ENCODE measurements at places on chromosomes 12 and 14.

- DNase-seq = no peak
These were observed 479.7 kb upstream of the RGS6 start for GRCh38 chr14:71452539-71452938.

DNA sequence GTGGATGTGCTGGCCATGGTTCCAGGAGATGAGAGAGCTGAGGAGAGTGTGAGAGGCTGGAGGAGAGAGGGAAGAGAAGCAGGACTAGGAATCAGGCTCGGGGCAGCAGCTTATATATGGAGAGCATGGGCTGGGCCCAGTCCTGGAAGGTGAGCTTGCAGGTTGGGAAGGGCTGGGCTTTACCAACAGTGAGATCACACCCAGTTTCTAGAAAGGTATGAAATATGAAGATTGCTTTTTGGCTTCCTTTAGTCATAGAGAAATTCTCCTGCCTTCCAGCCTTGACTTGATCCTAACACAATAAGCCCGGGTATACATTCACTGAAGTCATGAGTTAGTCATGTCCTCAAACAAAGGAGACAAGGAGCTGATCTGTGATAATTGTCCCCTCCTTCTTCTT, at the start of gene KRT6A:
Gene KRT6A, minus strand, starts transcription at position 86 of the 400 bp plus-strand sequence. Its CDS starts 69 bp downstream, at position 17.
- DNase-seq = no peak

GRCh38 chr12:110836291-110836690, 10.5 kb upstream of the CCDC63 start:
- DNase-seq = no peak

- DNase-seq = no peak
These were observed 59.6 kb downstream of the CACNA1C start for GRCh38 chr12:2112401-2112800.

DNA sequence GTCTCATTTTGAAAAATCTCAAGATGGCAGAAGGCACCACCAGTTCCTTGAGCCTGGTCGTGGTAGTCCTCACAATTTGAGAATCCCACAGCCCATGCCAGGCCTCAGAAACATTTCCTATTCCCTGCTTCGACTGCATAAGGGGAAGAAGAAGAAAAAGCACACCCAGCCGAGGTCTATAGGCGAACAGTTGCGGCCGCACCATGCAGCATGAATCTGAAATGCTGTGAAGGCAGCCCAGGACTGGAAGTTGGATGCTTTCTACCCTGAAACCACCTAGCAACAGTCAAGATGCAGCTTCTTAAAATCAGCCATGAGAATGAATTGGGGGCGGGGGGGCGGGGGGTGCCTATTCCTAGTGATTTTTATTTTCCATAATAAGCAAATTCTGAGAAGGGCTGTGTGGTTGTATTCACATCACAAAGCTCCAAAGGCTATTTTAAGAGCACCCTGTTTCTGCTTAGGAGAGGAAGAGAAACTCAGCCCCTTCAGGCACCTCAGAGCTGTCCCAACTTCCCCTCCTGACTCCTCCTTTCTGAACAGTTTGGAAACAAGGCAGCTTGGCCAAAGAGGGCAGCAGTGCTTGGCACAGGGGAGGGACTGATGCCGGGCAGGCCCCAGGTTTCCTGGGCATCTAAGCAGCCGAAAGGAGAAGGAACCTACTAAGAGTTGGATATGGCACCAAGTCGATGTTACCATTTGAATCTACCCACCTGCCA, 172.5 kb upstream of the FOXN3 start:
- no peak for DNase-seq

- peak; percentile 31 for DNase-seq
These were observed 221.8 kb upstream of the SSTR1 start for GRCh38 chr14:37985826-37986470.

GRCh38 chr12:3991798-3992580, 118.8 kb upstream of the PARP11 start:
- no peak for DNase-seq

GRCh38 chr12:1794440-1795090, 25.8 kb upstream of the LRTM2 start:
- DNase-seq = no peak

DNA sequence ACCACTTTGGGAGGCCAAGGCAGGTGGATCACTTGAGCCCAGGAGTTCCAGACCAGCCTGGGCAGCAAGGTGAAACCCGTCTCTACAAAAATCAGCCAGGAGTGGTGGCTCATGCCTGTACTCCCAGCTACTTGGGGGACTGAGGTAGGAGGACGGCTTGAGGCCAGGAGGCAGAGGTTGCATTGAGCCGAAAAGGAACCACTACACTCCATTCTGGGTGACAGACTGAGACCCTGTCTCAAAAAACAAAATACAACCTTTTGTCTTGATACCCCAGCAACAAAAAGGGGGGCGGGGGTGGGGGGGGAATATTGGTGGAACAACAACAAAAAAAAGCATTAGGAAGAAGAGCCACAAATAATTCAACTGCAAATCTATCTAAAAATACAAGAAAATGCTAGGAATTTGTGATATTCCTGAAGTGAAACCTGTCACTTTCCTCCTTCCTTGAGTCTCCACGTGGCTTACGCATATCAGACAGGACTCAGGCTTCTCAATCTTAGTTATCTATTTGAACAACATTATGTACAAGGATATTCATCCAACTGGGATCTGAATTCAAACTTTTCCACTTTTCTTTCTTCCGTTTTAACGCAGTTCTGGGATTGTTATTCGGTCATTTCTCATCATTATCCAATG, 1.3 kb downstream of the R3HDM2 start:
- no peak for DNase-seq

GRCh38 chr14:37230551-37231194, 32.9 kb downstream of the MIPOL1 start:
- peak; percentile 39 for DNase-seq

DNA sequence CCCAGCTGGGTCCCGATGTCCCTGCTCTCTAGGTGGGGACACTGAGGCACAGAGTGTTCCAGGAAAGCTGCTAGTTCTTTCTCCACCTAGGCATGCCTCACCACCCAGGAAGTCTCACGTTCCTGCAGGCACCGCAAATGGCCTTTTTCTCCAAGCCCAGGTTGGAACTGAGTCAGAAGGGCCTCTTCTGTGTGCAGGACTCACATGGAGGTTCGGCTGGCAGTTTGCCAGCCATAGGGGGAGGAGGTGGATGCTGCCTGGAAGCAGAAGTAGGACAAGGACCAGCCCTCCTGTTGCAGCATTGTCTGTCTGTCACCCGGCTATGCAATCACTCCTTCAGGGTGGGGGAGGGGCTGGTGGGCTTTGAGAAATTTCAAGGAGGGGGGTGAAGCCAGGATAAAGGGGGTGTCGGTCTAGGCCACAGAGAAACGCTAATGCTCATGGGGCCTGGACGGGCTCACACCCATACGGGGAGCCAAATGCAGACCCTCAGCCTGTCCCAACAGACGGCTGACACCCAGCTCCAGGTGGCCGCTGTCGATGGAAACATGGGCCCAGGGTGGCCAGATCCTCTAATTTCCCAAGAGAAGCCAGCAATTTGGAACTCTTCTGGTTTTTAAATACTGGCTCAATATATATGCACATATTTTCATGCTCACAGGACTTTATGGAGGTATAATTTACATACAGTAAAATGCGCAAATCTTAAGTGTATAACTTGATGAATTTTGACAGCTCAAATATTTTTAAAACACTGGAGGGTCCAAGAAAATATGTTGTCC, 120.5 kb downstream of the PHETA1 start:
- no peak for DNase-seq

DNA sequence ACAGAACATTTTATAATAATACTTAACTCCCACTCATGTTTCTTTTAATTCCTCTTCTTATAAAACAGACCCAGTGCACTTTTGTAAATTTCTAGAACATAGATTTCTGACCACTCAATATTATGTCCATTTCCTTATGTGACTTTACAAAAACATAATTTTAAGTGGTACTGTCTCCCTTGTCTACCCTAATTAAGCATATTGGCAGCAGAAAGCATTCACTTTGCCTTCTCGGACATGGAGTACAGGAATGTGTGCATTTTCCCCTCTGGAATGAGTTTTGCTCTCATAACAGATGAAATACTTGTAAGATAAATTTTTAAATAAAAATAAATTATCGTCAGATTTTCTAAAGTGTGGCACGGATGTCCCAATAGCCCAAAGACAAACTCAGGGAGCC, 129.5 kb upstream of the MDM1 start:
- no peak for DNase-seq

DNA sequence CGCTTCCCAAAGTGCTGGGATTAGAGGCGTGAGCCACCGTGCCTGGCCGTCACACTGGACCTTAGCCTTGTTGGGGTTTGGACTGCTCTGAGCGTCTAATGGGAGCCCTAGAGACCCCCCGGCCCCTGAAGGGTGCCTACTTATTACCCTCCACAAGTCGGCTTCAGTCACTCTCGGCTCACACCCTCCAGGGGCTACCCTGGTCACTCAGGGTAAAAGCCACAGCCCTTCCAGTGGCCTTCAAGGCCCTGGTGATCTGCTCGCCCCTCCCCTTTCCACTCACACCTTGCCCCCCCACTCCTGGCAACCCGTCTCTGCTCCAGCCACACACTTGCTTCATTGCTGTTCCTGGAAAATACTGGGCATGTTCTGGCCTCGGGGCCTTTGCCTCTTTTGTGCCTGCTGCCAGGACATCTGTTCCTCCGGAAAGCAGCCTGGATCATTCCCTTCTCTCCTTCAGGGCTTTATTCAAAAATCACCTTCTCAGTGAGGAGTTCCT, 3.6 kb upstream of the MORN3 start:
- DNase-seq = no peak

DNA sequence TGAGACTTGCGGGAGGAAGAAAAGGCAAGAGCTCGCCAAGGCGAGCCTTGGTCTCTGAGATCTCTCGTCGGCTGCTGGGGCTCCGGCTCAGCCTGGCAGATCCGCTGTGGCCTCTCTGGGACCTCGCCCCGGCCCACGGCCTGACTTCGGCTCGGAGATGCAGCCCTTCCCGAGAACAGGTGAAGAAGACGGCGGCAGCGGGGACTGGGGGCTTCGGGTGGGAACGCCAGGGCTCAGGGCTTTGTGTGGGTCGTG, 6.0 kb upstream of the HOXC9 start:
- DNase-seq = no peak

DNA sequence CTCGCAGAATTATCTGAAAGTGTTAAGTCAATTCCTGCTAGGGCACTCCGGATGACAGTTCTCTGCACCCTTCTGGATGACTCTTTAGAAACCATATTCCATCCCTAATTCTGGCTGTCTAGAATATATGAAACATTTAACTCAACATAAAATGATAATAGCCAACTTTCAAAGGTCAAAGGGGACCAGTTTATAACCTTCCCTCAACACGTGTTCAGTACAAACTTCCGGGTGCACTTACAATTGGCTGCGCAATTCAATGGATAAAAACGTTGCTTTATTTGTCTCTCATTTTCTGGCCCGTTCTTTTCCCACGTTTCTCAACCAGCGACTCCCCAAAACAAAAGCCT, 1.3 kb downstream of the SBNO1 start:
- DNase-seq = peak; percentile 23

- DNase-seq = no peak
These were observed 6.2 kb downstream of the CRACR2A start for GRCh38 chr12:3746758-3747157.

- DNase-seq = no peak
These were observed 125.6 kb downstream of the RGS6 start for GRCh38 chr14:72057701-72058285.
